Urinary bladder (tissue), 4 donors: ENCODE measurements at places on chromosomes 2 and 18. TPM values are rescaled to one million over a fixed set of nuclear protein-coding genes. Genes with fewer than 3 reads are reported as not detected.
A peak's percentile ranks its signal among the peaks of the same experiment; 100 is the strongest.

DNA sequence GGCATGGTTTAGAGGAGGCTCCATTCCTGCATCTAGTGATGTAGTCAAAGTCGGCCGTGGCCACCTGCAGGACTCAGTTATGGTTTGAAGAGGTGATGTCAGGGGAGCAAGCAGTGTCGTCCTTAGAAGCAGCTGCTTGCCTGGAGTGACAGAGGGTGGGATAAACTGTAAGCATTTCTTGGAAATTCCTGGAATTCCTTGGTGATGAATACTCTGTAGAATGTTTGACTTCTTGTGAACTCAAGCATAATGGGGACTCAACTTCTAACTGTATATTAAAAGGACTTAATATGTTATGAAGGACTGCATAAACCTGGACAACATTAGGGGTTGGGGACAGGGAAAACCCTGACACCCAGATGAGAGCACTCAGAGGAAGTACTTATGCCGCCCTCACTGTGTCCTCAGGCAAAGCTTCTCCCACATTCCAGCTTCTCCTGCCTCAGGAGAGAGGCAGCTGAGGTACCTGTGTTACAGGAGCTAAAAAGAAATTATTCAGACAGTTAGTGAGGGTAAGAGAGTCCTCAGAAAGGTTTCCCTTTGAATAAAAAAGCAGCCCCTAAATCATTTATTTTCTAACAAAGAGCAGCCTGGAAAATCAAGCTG is 459.9 kb upstream of the CELF4 start:
- no peak for DNase-seq

- no peak for DNase-seq
Observed at GRCh38 chr18:57940166-57940660, 103.8 kb upstream of the NEDD4L start.

- no peak for DNase-seq
Observed at GRCh38 chr2:137173463-137173862, 408.1 kb downstream of the THSD7B start.

DNA sequence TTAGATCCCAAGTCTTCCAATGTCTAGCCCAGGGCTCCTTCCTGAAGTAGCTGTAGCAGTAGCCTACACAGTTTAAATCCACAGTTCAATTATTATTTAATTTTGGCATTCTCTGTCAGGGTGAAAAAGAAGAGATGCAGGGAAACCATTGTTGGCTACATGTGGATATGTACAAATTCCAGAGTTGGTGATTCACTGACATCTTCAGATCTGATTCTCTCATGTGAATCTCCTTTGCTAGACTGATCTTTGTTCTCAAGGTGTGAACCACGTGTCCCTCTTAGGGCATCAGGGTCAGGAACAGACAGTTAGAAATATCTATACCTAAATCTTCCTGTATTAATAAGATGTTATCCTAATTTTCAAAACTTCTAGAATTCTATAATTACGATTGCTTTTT is 36.7 kb downstream of the ADCYAP1 start:
- no peak for DNase-seq

GRCh38 chr18:9466846-9467245 is 8.5 kb upstream of the RALBP1 start:
- DNase-seq, result no peak

The FAM124B gene
- total RNA-seq, result 13.1 TPM

DNA sequence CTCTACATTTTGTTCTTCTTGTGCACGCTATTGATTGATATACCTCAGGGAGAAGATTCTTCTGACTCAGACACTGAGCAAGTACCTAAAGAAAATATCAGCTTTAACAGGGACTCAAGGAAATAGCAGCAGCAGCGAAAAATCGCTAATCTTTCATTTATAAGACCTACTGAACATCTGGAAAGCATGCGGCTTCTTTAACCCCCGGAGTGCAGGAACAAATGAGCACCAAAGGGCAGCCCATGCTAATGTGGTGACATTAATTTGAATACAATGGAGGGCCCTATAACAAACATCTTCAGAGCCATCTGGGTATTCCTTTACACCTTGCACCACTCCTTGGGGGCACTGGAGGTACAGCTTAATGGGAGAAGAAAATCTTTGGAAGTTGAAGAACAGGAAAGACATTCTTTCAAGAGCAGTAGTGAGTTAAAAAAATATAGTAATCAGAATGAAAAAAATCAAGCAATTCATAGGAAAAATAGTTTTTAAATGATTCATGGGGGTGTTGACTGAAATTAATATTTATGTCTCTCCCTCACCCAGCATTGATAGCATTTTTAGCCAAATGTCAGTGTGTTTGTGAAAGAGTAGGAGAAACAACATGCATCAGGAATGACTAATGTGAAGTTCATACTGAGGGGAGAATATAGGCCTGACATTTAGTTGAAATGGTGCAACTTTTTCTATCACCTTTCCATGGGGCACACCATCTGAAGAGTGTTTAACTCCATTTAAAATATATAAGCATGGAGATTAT is 281.7 kb downstream of the HRH4 start:
- DNase-seq, result no peak

- DNase-seq, result no peak
Observed at GRCh38 chr2:65357959-65358294, 74.5 kb downstream of the SPRED2 start.

The ACTG2 gene
- 637 TPM for total RNA-seq

The GPR155 gene
- 17.3 TPM for total RNA-seq

GRCh38 chr2:123916051-123916450 is 109.0 kb upstream of the CNTNAP5 start:
- no peak for DNase-seq

The SF3B6 gene
- total RNA-seq, result 139 TPM

The TNFRSF11A gene
- 11.1 TPM for total RNA-seq

The UGT1A8 gene
- total RNA-seq, result 0.16 TPM

The ATP8B1 gene
- total RNA-seq, result 79.6 TPM

GRCh38 chr2:39622860-39623259 is 42.9 kb upstream of the TMEM178A start:
- DNase-seq, result no peak

DNA sequence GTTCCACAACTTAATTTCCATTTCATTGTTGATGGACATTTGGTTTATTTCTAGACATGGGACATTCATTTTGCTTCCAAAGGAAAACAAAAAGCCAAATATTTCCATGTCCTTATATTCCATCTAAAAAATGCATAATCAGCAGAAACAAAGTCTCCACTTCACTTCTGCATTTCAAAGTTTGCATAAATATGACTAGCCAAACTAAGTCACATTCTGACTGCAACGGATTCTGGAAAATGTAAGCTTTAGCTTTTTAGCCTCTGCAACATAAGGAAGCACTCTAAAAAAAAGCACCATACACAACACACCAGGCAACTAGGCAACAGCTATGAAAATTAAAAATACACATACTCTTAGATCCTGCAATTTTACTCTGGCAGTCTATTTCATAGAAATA is 135.3 kb downstream of the ETAA1 start:
- no peak for DNase-seq

GRCh38 chr2:102489646-102490045 is 16.6 kb downstream of the SLC9A4 start:
- DNase-seq, result no peak

GRCh38 chr2:119049968-119050704 is 108.1 kb downstream of the MARCO start:
- DNase-seq, result no peak

GRCh38 chr2:13006426-13006825 is 289.7 kb downstream of the TRIB2 start:
- DNase-seq, result no peak

- no peak for DNase-seq
Observed at GRCh38 chr18:29147944-29148343, 971.0 kb upstream of the CDH2 start.

- no peak for DNase-seq
Observed at GRCh38 chr2:217360111-217360510, 500.2 kb upstream of the TNP1 start.

DNA sequence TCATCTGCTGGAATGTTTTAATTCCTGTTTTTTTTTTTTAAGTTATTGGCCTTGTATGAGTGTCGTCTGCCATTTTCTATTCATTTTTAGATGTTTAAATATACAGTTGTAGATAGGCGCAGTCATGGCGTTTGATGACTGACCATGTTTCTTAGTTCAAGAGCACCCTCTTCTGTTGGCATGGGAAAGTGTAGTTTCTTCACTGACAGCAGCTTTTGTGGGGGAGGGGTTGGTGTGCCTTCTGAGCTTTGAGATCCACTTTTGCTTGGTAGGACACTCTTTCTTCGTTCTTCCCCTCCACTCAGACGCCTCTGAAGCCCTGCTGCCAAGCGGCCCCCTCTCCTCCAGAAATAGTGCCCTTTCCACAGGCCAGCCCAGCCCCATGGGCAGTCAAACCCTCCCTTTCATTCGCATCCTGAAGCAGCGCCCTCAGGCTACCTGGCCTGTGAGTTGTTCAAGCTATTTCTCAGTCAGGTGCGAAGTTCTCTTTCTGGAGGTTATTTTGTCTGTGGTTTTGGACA is 492.0 kb downstream of the TNS1 start:
- peak; percentile 76 for DNase-seq

DNA sequence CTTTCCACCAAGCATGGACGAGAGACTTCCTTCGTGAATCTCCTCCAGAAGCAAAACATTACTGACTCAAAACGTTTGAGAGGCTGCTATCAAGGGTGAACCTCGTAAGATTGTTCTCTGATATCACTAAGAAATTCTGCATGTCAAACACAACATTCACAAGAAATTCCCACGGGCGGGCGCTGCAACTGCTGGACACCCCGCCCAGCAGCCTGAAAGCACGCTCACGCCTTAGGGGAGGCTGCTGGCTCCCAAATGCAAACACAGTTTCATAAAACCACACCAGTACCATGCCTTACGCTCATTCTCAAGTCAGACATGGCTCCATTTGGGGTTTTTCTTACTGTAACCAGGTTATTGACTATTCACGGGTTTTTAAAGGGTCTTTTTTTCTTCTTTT is 39.0 kb downstream of the MBP start:
- DNase-seq, result no peak
